D721Med (cell line): ENCODE measurements at places on chromosomes 2 and 18.

DNA sequence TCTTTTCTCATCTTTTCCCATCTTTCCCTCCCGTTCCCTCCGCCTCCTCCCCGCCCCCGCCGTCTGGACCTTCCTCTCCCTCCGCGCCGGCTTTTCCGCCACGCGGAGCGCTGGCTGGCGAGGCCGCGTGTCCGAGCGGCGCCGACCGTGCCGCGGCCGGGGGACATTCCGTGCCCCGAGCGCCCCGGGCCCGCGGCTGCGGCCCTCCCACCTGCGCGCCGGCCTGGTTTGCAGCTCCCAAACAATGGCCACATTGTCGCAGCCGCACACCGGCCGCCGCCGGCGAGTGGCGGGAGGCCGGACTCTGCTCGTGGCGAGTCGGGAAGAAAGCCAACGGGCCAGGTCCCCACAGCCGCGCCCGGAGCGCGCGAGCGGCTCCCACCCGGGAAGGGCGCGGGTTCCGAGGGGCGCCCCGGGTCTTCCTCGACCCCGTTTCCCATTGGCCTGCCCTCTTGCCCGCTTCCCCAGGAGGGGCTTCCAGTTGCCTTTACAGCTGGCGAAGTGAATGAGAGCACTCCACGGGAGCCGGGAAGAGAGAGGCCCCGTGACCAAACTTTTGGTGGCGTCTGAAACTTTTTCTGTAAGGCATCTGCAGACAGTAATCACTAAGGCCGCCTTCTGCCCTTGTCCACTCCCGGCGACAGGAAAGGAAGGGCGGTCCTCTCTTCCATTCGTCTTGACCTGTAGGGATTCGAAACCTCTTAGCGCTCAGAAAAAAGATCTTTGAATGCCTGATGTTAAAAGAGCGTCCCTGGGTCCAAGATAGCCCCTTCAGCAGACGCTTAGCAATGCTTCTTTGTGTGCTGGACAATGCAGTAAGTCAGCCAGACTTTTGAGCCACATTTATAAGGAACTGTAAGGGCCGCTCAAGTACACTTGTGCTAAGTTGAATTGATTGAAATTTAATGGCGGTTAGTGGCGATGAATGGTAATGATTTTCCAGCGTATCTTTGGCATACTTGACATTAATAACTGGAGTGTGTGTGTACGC is 6.2 kb downstream of the GLI2 start:
- DNase-seq = no peak

- no peak for DNase-seq
These were observed 30.1 kb downstream of the SH2D6 start for GRCh38 chr2:85448461-85449213.

DNA sequence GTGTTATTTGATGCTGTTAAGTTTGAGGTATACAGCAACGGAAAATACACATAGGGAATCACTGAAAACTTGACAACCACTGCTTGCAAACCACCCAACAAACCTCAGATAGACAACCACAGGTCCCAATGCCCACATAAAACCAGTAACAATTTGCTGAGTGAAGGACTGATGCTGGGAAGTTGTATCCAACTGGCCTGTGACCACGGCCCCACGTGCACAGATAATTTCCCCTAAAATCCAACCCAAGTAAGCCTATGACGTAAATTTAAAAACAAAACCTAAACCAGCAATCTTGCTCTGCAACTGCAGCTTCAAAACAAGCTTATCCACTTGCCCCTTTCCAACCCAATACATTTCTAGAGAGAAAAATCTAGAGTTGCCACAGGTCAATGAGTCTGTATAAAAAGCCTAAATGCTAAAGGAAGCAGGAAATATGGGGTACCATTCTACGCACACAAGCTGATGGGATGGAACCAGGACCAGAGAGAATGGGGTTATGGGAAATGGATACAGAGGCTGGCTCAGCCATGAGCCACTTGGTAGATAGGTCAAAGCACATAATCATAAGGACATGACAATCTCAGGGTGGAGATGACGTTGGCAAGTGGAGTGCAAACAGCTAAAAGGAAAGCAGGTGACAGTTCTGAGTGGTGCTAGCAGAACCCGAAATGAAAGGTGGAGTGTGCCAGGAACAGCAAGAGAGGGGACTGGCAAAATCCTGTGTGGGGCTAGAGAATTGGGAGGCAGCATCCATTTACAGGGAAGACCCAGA is 27.8 kb upstream of the CREB1 start:
- no peak for DNase-seq

- no peak for DNase-seq
These were observed 35.4 kb upstream of the REEP1 start for GRCh38 chr2:86372641-86373502.

- DNase-seq = no peak
These were observed 36.6 kb upstream of the DYNC2LI1 start for GRCh38 chr2:43737097-43737854.

- DNase-seq = peak; percentile 88
These were observed 111.4 kb downstream of the EIPR1 start for GRCh38 chr2:3265981-3266924.

DNA sequence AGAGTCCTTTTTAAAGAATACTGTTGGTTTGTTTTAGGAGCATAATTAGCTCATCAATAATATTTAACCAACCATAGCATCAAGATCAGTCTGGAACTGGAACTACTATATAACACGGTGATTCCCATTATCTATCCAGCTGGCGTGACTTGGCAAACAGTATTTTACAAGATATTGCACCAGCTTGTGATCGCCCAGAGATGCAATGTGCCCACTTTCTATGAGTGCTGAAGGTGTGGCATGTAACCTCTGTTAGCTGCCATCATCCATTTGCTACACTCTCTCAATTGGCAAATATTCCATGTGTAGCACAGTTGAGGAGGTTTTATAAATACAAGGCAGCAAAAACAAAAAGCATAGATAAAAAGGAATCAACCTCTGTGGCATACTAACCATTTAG is 64.9 kb downstream of the FIGN start:
- DNase-seq = no peak
